ENCODE measurements at places on chromosomes 5 and 9.

DNA sequence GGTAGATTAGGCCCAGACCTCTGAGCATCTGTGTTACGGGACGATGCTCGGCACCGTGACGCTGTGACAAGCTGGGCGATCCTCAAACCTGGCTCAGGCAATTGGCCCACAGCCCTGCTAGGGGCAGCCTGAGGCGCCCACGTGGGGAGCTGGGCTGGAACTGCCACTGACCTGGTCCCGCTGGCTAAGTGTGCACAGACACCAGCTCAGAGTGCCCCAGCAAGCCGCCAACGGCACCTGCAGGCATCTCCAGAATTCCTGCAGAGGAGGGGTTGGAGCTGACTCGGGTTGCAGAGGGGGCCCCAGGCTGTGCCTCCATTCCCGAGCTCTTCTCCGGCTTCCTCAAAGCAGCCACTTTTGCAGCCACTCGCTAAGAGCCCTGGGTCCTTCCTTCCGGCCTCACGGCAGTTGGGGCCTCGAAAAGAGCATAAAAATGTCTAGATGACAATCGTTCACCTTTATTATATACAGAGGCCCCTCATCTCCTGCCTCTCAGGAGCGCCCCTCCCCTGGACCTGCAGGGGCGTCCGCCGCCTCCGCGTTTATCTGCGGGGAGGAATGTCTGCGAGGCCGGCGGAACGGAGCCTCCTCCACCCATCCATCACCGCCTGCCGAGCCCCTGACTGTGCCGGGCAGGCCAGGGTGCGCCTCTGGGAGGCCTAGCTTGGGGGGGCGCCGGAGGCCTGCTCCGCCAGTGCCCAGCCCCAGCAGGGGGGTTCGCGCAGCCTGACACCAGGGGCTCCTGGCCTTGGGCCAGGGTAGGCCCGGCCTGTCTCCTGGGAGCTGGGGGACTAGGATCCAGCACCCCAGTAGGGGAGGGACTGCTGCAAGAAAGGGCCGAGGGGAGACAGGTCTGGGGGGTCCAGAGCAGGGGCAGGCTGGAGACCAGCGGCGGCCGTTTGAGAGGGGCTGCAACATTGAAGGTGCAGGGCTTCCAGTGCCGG lies 144.9 kb downstream of the BARX1 start:
- DNase-seq, result no peak

DNA sequence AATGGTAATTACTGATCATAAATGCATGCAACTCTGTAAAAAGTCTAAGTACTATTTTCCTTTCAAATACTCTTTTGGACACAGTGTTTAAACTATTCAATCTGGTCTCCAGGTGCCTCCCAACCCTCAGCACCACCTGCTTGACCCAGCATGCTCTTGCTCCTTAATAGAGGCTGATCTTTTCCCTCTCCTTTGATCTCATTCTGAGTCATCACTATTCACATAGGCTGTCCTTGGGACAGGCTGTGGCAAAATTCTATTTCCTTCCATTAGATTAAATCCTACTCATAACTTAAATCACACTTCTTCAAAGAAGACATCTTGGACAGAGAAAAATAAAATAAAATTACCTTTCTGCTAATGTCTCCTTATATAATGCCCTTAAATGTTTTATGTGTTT lies 199.4 kb upstream of the ST8SIA4 start:
- DNase-seq, result no peak

- peak; percentile 41 for DNase-seq
These were observed at the start of gene GPRIN1 for GRCh38 chr5:176609724-176610434. GPRIN1 (minus strand) TSS chr5:176610156; CDS start chr5:176599834, 10,322 bp downstream.

- DNase-seq, result no peak
These were observed 43.3 kb downstream of the CD180 start for GRCh38 chr5:67153292-67153691.

GRCh38 chr9:107836300-107836699 lies 346.7 kb upstream of the KLF4 start:
- no peak for DNase-seq

- DNase-seq, result no peak
These were observed 14.0 kb downstream of the IL33 start for GRCh38 chr9:6229619-6230018.

DNA sequence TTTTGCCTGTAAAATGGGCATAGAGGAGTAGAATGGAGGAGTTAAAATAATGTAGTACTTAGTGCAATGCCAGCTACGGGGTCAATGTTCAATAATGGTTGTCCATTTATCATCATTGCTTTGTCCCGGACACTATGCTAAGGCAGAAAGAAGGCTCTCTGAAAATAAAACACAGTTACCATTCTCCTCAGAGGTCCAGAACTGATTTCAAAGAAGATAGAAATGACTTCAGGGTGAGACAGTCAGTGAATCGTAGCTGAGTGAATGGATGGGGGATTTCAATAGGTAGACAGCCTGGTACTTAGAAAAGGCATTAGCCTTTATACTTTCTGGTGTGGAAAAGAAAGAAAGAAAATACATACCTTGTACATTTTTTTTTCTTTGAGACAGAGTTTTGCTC lies 1.2 kb upstream of the AK3 start:
- no peak for DNase-seq

DNA sequence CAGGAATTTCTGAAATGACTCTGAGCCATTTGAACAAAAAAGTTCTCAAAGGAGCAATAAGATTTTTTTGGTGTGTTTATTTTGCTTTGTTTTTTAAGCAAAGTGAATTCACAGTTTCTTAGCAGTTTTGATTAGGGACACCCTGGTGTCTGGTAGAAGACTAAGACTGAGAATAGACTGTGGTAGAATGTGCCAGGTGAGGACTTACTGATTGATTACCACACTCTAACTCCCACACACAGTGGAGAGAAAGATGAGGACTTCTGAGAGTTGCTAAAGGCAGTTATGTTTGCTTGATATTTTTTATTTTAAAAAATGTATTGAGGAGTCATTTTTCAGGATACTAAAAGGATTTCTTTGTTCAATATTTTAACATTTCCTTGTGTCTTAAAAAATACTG lies 175.1 kb downstream of the CD180 start:
- no peak for DNase-seq

GRCh38 chr9:127904561-127905003 lies 5.2 kb upstream of the ST6GALNAC6 start:
- no peak for DNase-seq

DNA sequence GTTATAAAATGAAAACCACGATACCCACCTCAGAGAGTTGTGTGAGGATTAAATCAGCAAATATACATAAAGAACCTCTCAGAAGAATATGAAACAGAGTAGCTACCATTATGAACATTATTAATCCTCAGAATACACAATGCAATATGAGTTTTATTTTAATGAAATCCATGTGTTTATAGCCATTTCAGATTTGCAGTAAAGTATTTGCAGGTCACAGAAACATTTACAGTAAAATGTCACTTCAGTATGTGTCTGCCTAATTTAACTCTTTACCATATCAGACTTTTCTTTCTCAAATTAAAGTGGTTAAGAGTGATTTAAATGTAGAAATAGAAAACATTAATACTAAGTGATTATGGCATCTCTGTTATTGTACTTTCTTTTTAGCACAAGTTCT lies 365.2 kb upstream of the MPDZ start:
- no peak for DNase-seq

- DNase-seq, result no peak
These were observed 100.9 kb downstream of the GDNF start for GRCh38 chr5:37738865-37739488.

- no peak for DNase-seq
These were observed 49.4 kb downstream of the EXD3 start for GRCh38 chr9:137373611-137373980.

- DNase-seq, result no peak
These were observed 200.4 kb downstream of the ARRDC3 start for GRCh38 chr5:91182763-91183162.

DNA sequence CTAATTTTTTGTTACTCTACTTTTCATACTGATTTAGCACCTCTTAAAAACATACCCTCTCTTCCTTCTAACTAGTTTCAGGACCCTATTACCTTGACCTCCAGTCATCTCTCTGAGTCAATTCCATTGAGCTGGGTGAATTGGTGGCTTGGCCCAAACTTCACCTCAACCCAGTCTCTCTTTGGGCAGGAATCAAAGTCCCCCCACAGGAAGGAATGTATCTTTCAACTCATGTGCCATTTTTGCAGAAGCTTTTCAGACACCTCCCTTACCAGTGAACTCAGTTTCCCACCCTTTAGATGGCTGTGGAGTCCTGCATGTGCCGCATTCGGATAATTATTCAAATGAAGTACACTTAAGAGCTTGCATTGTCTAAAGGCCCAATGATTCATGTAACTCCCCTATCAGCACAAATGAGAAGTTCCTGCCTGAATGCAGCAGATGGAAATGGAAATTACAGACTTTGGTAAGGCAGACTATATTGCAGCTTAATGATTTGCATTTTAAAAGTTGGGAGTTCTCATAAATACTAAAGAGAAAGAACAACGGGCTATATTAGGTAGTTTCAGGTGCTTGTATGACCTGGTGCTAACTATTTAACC lies 693.5 kb downstream of the PTPRD start:
- DNase-seq, result no peak

DNA sequence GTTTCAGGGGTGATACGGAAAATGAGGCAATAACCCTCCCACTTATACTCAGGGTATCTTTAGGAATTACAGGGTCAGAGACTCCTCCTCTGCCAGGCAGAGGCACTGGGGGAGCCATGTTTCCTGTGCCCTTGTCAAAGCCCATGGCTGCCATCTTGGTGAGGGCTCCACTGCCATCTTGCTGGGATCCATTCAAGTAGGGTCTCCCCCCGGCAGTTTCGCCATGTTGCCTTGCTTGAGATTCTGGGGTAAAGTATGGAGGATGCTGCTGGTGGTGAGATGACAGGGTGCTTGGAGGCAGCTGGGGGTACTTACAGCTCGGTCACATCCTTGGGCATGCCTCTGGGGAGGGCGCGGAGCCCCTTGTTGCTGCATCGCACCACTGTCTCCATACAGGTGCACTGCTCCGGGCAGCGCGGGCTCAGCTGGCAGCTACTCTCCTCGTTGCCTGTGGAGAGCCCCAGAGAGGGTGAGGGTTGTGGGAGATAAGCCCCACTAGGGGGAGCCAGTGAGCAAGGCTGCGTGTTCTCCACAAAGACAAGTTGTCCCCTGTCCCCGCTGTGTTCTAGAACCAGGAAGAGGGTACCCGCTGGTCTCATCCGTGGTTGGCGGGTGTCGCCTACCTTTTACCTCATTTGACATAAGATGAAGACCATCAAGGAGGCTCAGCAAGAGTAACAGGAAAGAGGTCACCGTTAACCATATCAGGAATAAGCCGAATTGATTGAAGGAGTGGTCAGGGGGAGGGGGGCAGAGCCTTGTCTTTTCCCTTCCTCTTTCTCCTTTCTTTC lies 169.0 kb upstream of the PANK3 start:
- peak; percentile 82 for DNase-seq

- peak; percentile 56 for DNase-seq
These were observed 11.9 kb downstream of the SIL1 start for GRCh38 chr5:139186261-139186660.

GRCh38 chr5:100762108-100762507 lies 141.0 kb downstream of the ST8SIA4 start:
- DNase-seq, result no peak

DNA sequence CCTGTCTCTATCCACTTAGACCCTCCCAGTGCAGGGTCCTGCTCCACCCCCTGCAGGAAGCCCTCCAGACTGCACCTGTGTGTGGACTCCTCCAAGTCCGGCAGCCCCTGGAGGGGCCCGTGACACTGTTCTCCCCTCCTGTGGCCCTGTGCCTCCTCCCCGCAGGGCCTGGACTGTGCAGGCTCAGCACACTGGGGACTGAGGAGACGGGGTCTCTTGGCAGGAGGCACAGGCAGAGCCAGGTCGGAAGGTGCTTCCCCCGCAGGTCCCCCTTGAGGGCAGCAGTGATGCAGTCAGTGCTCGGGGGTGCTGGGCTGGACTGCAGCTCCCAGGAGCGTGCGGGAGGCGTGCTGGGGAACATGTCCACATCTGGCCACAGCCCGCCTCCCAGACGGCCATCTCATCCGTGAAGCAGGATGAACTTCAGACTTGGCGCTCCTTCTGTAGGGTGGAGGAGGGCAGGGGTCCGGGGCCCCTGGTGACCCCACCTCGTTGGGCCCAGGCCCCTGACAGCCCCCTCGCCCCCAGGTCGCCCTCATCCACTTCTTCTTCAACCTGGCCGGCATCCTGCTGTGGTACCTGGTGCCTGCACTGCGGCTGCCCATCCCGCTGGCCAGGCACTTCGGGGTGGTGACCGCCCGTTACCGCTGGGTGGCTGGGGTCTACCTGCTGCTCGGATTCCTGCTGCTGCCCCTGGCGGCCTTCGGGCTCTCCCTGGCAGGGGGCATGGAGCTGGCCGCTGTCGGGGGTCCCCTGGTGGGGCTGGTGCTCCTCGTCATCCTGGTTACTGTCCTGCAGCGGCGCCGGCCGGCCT lies 4.9 kb downstream of the SLC34A3 start:
- no peak for DNase-seq

DNA sequence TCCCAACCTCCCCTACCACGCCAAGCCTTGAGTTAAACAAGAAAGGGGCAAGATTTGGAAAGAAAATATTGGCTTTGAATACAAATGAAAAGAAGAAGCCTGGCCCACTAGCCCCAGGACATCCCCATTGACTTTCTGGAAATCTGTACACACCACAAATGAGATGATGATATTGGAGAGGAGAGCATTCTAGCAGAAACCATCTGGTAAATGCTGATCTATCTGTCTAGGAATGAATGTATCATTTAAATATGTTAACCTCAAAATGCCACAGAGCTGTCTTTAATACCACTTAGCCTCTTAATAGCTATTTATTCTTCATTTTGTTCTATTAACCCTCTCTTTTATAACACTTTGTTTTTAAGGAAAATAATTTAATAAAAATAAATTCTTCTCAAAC lies 270.2 kb upstream of the PDE4D start:
- no peak for DNase-seq

GRCh38 chr5:119055294-119055693 lies 15.6 kb upstream of the DMXL1 start:
- no peak for DNase-seq

GRCh38 chr5:113692466-113692865 lies 179.0 kb downstream of the YTHDC2 start:
- DNase-seq, result no peak

- peak; percentile 46 for DNase-seq
These were observed 3.8 kb downstream of the FAM219A start for GRCh38 chr9:34454571-34455065.

GRCh38 chr5:98066910-98067309 lies 706.6 kb upstream of the RGMB start:
- DNase-seq, result no peak

DNA sequence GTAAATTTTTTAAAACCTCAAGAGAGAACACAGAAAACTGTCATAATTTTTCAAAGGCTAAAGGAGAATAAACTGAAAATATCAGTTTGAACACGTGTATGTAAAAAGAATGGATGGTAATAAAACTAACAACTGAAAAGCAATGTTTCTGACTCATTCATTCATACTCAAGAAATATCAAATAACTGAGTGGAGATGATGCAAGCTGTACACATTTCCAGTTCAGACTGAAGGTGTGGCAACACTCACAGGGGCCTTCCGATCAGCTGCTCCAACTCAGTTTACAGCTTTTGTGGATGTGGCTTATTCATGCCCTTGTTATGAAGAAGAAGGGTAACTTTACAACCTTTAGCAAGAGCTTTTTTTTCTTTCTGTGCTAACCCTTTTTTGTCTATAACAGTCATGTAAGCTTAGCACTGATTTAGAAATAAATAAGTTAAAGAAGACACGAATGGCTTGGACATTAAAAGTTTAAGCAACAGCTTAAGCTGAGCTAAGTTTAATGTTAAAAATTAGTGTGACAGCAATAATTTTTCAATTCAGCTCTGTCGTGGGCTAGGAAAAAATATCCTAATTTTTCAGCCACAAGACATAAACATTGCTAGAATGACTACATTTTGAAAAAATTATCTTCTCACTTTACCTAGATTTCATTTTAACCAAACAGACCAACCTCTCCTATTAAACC lies 453.5 kb downstream of the RAB3C start:
- no peak for DNase-seq

Measured in hematopoietic multipotent progenitor cell treated with erythropoietin and hydrocortisone succinate and interleukin-3 and kit ligand, for 8 days (in vitro differentiated cells).